ENCODE measurements at places on chromosomes 11 and 22.
A peak's percentile ranks its signal among the peaks of the same experiment; 100 is the strongest.

DNA sequence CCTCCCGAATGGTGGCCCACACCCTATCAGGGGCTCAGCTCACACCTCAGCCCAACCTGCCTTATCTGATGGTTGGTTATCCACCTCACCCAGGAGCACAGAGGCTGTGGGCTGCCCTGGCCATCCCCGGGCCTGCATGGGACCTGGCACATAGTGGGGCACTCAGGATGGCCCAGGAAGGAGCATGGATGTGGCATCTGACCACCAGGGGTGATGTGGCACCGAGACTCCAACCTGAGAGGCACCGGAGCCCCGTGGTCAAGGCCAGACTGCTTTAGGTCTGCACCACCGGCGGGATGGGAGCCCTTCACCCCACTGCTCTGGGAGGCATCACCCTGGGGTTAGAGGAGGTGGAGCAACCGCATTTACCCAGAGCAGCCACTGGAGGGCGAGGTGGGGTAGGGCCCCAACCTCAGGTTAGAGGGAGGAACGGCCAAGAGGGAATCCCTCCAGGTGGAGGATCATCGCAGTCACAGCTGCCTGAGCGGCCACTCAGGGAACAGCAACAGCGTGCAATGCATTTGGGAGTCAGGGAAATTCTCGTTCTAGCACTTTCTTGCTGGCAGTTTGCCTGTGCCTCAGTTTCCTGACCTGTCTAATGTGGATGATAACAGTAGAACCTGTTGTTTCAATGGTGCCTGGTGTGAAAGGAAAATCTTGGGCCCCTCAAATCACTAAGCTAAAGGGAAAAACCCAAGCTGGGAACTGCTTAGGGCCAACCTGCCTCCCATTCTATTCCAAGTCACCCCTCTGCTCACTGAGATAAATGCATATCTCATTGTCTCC is 52.9 kb upstream of the CARS1 start:
- no peak for DNase-seq

GRCh38 chr22:37898441-37899181 is 7.5 kb upstream of the MICALL1 start:
- DNase-seq = peak; percentile 94

GRCh38 chr11:64007629-64008282 is 21.5 kb downstream of the OTUB1 start:
- DNase-seq = peak; percentile 38

DNA sequence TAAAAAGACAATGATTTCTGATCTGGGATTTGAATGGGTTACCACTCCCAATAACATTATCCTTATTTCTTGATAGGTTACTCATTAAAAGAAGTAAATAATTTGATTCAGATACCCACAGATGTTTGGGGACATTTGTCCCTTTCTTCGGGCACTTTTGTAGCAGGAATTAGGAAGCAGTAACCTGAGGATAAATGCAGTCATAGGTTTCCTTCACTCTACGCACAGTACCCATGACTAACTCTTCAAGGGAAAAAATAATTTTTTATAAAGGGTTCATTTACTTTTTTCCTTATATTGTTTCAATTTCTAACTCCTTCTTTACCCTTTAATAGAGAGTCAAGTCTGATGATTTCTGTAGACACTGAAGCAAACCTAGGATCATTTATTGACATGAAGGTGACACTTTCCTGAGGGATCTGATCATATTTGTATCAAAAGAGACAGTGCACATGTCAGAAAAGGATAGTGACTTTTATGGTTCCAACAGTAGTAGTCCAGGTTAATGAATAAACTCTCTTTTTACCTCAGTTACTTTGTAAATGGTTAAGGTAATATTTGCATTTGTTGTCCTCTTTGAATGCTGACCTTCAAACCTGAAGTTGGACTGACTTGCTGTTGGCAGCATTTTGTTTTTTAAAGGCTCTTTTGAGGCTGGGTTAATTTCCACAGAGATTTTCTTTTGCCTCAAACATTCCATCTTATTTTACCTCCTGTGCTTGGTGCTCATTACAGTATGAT is 1072.0 kb downstream of the LRRC4C start:
- DNase-seq = no peak
